Activated CD4-positive, alpha-beta T cell treated with anti-CD3 and anti-CD28 coated beads for 24 hours (primary cell): ENCODE measurements at places on chromosomes 5 and 9.

GRCh38 chr5:171721464-171721863 lies 64.2 kb upstream of the SMIM23 start:
- DNase-seq, result no peak

GRCh38 chr9:95085036-95085770 lies 232.3 kb downstream of the FANCC start:
- DNase-seq, result no peak

GRCh38 chr5:124457901-124458300 lies 288.5 kb downstream of the ZNF608 start:
- no peak for DNase-seq

DNA sequence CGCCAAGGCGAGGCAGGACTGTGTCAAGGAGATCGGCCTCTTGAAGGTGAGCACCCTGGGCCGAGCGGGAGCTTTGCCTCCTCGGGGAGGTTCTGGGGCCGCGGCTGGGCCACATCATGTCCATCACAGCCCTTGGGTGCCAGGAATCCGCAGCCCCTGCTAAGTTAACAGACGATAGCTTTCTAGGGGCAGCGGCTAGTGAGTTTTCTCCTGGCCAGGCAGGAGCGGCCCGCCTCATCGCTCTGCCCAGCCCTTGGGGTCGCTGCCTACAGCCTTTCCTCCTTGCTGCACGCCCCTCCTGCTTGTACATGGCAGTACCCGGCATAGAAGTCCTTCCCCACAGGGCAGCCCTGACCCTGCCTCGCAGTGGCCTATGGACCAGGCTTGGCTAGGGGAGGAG lies 56.2 kb downstream of the NEK6 start:
- no peak for DNase-seq

DNA sequence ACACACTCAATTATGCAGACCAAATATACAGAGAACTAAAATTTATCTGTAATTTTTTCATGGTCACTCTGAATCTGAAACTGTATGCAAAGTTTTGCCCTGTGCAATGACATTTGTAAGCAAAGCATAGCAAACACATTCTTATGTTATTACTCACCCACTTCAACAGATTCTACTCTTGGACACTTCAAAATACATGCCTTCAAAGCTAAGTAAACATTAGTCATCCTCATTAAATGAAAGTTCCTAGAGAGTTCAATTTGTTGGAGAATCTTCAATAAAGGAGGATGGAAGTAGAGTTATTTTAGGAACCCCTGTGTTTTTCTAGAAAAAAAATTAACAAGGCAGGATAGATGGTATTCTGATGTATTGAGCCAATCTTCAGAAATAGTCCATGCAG lies 639.7 kb upstream of the C9orf72 start:
- no peak for DNase-seq

DNA sequence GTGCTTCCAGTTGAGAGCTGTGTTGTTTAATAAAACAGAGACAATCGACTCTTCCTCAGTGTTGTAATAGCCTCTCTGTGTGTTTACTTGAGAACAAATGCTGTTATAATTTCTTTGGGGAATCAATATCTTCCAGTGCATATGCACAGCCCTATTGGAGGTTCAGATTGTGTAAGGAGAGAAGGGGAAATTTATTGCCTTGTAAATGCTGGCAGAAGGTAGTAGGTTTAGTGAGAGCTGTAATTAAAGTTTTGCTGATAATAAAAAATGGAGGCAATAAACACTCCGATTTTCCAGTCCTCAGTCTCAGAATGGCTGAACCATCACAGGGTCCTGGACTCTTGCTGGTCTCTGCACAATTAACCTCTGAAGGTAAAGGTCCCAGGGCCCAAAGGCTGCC lies 128.3 kb downstream of the C5orf15 start:
- no peak for DNase-seq

DNA sequence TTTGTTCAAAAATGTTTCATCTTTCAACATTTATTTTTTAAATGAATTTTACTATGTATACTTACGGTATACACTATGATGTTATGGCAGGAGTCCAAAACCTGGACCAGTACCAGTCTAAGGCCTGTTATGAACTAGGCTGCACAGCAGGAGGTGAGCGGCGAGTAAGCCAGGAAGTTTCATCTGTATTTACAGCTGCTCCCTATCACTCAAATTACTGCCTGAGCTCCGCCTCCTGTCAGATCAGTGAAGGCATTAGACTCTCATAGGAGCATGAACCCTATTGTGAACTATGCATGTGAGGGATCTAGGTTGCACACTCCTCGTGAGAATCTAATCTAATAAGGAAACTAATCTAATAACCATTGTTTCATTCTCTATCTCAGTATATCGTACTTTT lies 715.5 kb upstream of the PTPRD start:
- DNase-seq, result no peak

GRCh38 chr5:115079924-115080623 lies 89.6 kb downstream of the TRIM36 start:
- no peak for DNase-seq

DNA sequence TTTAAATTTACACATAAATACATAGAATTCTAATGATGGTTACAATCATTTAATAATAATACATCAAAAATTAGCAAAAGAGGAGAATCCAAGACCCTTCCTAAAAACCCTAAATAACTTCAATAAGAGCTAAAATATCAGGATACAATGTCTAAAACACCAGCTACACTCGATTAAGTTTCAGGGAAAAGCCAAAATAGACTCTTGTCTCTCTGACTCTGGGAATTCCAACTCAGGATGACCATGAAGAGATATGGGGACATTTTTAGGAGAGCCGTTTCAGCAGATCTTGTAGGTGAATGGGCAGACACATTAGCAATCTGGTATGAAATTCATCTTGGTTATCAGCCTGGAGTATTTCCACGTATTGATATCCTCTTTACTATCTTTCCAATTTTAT lies 193.3 kb upstream of the NR3C1 start:
- DNase-seq, result no peak

GRCh38 chr5:156103155-156103885 lies 223.6 kb upstream of the SGCD start:
- DNase-seq, result no peak
